NCI-H1092 (cell line): ENCODE measurements at places on chromosomes 13 and 19.

GRCh38 chr13:29991343-29991742 is 140.9 kb upstream of the UBL3 start:
- DNase-seq, result no peak

- DNase-seq, result no peak
These were observed 751 bp downstream of the ZNF584 start for GRCh38 chr19:58409010-58409790.

DNA sequence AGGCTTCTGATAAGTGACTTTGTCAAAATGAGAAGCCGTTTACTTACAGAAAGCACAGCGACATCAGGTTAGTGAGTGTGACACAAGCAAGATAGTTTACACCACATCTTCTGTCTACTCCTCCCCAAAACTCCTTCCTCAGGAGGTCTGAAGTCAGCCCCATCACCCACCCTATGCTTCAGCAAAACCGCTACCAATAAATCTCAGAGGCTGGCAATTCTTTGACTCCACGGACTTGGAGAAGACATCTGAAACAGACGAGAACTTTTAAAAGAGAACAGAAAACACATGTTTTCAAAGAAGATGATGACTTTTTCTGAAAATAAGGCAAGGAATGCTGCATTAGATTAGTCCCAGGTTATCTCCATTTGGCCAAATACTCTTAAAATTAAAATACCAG is 261.1 kb downstream of the TBC1D4 start:
- DNase-seq, result no peak

GRCh38 chr19:33261511-33262189 is 36.0 kb upstream of the SLC7A10 start:
- no peak for DNase-seq

GRCh38 chr13:99703908-99704307 is 202.6 kb downstream of the TM9SF2 start:
- DNase-seq, result no peak

- DNase-seq, result no peak
These were observed at the start of gene KLK13 for GRCh38 chr19:51064534-51065220. TSS of gene KLK13 (minus strand) at chr19:51065092. CDS start at chr19:51065067, 25 bp downstream.

GRCh38 chr13:24215732-24216131 is 55.2 kb downstream of the SPATA13 start:
- no peak for DNase-seq

DNA sequence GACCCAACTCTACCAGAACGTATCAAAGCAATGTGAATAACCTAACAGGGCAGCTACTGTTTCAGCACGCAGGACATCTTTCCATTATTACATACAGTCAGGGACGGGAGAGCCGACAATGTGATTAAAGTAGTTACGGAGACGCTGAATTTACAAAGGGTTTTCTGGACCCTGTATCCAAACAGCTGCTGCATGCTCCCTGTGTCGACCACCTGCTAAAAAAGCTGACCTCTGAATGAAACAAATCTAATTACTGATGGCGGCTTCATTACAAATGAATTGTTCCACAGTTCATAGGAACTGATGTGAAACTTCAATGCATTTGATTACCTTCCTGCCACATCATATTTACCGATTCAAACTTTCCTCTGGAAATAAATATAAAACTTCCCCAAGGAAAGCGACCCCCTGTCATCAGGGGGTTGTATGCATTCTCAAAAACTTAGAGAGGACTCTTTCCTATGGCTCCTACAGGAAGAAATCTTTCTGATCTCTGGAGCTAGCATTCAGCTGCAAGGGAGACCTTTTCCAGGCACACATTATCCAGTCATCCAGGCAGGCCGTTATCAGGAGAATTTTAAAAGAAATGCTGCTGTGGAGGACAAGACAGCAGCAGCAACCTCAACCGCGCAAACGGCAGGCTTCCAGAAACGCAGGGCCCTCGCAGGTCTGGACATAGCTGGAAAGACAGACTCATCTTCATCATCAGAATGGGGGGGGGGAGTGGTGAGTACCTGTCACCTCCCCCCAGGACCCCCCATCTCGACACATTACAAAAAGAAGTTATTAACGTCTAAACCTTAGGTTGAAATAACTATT is 3.1 kb downstream of the EFNB2 start:
- no peak for DNase-seq

DNA sequence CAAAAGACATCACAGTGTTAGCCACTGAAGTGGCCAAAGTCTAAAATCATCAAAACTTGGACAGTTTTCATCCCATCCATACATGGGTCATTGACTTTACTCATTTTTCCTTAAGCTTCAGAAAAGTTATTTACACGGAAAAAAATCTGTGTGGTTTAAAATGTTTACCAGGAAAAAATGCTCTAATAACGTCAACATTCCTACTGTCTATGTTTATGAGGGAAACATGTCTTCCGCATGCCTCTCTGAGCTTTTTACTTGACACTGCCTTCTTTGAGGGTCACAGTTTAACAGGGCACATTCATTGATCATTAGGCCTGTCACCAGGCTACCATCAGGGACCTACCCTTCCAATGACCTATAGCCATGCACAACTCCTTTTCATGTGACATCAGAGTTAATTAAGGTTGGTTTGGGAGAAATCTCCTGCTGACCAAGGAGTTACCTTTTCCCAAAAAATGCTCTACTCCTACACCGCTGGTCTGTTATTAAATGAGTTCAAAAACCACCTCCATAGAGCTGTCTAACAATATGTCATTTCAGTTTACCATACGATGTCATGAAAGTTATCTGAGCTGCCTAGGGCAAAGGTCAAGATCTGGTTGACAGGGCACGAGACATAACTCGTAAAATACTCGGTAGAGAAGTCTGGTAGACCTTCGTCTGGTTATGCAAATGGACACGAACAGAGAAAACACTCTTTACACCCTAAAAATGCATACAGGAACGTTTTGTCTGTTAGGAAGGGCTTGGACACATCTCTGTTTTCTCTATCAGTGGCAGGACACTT is 17.8 kb downstream of the FLT1 start:
- DNase-seq, result no peak

DNA sequence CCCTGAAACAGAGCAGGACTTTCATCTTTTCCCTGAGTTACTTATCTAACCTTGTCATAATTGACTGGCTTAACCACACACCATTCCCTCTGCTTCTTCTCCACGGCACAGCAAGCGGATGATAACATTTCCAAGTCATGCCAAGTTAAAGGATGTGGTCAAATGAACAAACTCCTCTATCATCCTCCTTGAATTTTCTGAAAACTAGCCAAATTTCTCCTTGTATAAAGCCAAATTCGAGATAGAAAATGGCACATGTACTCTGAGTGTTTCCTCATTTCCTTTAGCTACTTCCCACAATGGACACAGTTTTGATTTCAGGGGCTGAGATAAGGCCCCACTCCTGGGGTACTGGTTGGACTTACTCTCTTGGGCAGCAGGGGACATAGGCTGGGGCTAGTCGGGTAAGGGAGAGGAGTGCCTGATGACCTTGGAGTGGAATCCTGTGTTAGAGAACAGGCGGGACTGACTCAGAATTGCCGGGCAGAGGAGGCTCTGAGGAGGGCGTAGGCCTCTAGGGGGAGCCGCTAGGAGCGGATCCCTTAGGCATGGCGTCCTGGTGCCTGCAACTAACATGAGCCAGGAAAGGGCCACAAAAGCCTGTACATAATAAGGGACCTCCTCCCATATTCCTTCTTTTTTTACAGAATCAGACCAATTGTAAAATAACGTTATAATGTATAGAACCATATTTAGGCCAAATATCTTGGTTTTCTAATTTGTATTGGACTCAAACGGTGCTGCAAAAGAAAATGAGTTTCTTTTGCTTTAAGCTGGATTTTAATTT is 20.3 kb upstream of the TMTC4 start:
- DNase-seq, result no peak

DNA sequence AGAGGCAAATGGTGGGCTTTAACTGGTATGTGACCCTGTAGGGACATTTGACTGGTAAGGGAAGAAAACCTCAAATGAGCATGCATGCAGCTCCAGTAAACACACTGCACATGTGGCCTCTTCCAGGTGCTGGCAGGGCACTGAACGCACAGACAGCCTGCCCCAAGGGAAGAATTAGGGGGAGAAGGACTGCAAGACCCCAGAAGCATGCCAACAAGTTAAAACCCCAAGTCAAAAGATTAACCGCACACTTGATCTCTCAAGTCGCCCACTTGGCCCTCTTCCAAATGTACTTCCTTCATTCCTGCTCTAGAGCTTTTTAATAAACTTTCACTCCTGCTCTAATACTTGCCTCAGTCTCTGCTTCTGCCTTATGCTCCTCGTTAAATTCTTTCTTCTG is 46.9 kb upstream of the SLITRK1 start:
- DNase-seq, result no peak

DNA sequence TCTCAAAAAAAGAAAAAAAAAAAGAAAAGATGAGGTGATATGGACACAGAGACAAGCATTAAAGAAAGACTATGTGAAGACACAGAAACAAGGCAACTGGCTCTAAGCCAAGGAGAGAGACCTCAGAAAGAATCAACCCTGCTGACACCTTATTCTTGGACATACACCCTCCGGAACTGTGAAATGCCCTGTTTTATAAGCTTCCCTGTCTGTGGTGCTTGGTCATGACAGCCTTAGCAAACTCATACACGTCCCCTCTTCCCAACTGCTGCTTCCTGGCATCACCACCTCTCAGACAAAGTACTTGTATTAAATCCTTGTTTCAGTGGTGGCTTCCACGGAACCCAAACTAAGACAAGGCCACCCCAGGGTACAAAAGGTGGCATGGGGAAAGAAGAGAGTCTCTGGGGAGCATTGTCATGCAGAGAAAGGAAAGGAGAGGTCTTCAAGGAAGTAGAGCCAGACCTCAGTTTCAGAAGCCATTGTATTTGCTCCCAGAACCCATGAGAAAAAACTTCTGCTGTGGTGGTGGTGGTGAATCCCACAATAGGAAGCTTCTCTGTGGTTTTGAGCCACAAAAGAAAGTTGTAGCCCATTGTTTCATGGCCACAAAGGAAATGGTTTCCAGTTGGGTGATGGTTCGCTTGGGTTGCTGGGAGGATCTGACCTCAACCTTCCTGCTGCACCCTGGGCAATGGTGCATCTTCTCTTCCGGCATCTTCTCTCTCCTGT is 16.3 kb upstream of the TSPAN16 start:
- DNase-seq, result no peak

- DNase-seq, result peak; percentile 2
These were observed 50.3 kb upstream of the SIN3B start for GRCh38 chr19:16778796-16779411.

- DNase-seq, result no peak
These were observed 1247.2 kb upstream of the PRR20A start for GRCh38 chr13:55893540-55893939.

GRCh38 chr19:1860042-1860775 is 3.2 kb downstream of the KLF16 start:
- DNase-seq, result no peak

DNA sequence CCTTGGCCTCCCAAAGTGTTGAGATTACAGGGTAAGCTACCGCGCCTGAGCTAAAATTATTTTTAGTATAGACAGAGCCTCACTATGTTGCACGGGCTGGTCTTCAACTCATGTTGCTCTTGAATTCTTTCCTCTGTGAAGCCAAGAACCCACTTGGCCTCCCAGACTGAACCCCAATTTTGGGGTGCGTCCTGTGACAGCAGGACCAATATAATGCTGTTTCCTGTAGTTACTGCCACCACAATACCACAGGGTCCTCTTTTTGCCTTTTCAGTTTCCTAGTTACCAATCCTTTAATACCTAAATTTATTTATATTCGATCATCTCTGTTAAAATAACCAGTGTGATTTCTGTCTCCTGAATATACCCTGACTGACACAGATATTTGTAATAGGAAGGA is 32.9 kb downstream of the TSKS start:
- no peak for DNase-seq

GRCh38 chr13:81929988-81930387 is 1589.1 kb upstream of the SPRY2 start:
- DNase-seq, result peak; percentile 39

- DNase-seq, result no peak
These were observed 3.0 kb upstream of the ZNF136 start for GRCh38 chr19:12159773-12160414.

- no peak for DNase-seq
These were observed 29.9 kb downstream of the CACNG6 start for GRCh38 chr19:54021363-54021762.

GRCh38 chr13:111626371-111627305 is 306.2 kb downstream of the TEX29 start:
- DNase-seq, result peak; percentile 98

DNA sequence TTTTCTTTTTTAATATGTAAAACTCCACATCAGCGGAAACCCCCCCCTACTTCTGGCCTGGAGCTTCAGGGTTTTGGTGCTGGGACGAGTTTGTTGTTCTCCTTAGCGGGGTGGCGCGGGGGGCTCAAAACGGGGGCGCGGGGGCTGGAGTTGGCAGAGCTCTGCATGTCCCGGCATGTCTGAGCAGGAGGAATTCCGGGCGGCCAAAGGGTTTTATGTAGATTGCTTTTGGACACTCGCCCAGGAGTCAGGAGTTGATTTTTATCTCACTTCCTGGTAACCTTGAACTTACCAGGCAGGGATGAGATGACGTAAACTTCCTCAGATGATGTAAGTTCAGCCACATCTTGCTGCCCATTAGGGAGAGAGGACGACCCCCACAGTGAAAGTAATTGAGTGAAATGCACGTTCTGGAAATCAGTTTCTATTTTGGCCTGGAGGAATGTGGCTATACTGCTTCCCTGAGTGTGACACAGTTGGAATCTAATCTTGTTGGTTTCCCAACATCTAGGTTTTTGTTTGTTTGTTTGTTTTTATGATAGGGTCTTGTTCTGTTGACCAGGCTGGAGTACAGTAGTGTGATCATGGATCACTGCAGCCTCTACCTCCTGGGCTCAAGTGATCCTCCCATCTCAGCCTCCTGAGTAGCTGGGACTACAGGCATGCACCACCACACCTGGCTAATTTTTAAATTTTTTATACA is 21.0 kb upstream of the GDF15 start:
- no peak for DNase-seq

- no peak for DNase-seq
These were observed 8.7 kb upstream of the PLAUR start for GRCh38 chr19:43678512-43679261.

DNA sequence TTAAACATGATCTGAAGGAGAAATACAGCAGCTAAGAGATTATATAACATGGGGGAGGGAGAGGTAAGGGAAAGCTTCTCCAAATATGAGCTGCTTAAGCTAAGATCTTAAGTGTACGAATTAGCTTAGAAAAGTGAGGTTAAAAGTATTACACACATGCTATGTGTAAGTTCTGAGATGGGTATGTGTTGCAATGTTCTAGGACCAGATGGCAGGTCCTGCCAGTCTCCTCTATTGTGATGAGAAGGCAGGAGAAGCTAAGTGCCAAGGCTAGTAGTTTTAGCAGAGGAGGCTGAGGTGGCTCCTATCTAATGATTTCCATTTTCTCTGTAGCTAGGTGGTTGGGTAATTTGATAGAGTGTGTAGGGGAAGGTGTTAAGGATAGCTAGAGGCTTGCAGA is 57.6 kb downstream of the MICU2 start:
- no peak for DNase-seq

GRCh38 chr19:4911786-4912672 is 2.7 kb downstream of the UHRF1 start:
- DNase-seq, result no peak

GRCh38 chr13:104975272-104975671 is 1560.2 kb downstream of the EFNB2 start:
- DNase-seq, result no peak
